T follicular helper cell (primary cell): ENCODE measurements at places on chromosomes 16 and 17.

DNA sequence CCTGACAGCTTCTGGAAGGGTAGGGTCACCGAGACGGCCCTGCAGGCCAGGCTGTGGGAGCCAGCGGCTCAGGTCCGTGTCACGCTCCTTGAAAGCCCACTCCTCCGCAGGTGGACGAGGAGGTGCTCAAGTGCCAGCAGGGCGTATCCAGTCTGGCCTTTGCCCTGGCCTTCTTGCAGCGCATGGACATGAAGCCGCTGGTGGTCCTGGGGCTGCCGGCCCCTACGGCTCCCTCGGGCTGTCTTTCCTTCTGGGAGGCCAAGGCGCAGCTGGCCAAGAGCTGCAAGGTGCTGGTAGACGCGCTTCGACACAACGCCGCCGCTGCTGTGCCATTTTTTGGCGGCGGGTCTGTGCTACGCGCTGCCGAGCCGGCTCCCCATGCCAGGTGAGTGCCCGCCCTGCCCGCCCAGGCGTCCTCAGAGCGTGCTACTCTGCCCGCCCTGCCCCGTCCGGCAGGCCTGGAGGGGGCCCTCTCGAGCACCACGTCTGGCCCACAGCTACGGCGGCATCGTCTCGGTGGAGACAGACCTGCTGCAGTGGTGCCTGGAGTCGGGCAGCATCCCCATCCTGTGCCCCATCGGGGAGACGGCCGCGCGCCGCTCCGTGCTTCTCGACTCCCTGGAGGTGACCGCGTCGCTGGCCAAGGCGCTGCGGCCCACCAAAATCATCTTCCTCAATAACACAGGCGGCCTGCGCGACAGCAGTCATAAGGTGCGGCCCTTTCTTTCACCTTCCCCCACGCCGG lies 1.3 kb downstream of the NAGS start:
- DNase-seq = no peak

DNA sequence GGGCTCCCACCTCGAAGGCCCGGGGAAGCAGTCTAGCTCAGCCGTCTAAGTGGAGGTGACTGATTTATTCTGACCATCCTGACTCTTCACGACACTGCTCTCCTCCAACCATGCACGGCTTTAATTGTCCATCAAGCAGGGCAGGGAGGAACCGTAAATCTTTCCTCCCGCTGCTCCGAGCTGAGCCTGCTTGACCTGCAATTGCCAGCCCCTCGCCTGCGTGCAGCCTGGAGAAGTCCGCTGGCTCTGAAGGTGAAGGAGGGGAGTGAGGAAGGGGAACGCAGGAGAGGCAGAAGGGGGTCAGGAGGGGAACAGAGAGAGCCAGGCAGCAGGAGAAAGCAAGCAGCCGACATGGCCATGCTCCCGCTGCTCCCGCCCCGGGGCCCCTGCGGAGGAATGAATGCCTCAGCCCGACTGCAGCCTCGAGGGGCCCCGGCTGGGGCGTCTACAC lies 10.1 kb downstream of the RBFOX3 start:
- DNase-seq = no peak

GRCh38 chr16:64196444-64196843 lies 925.4 kb downstream of the CDH11 start:
- no peak for DNase-seq

- no peak for DNase-seq
Measured at GRCh38 chr17:50855708-50856330, 10.3 kb downstream of the TOB1 start.

GRCh38 chr16:65668064-65668595 lies 546.3 kb upstream of the CDH11 start:
- DNase-seq = no peak

GRCh38 chr17:73250851-73251640 lies 10.6 kb downstream of the CPSF4L start:
- no peak for DNase-seq

DNA sequence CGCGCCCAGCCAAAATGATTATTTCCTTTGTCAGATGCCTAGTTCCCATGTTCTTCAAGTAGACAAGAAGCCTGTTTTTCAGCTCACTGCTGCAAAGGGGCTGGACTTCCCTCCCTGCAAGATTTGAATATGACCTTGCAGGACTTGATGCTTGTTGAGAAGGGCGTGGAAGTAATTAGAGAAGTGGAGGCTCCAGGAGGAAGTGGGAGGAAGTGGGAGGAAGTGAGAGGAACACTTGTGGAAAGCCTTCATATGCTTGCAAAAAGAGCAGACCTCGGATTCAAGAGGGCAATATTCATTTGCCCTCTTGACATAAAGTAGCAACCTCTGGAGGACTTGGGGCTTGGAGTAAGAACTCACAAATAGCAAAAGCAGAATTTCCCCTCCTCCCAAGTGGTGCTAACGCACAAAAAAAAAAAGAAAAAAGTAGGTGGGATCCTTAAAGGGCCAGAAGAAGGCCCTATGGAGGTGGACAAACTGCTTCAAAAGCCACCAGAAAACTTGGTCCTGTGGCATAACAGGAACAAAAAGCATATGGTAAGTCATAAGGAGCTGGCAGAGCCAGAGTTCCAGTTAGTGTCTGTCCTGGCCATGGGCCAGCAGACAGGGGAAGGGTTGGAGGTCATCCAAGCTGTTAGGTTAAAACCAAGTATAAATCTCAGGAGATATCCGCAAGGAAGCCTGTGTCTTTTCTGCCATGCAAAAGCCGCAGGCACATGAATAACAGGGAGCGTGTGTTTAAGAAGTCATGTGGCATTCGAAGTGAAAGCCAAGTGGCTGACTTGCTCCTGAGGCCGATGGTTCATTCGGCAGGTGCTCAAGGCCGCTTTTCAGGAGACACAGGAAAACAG lies 20.6 kb upstream of the PRKAR1A start:
- no peak for DNase-seq

DNA sequence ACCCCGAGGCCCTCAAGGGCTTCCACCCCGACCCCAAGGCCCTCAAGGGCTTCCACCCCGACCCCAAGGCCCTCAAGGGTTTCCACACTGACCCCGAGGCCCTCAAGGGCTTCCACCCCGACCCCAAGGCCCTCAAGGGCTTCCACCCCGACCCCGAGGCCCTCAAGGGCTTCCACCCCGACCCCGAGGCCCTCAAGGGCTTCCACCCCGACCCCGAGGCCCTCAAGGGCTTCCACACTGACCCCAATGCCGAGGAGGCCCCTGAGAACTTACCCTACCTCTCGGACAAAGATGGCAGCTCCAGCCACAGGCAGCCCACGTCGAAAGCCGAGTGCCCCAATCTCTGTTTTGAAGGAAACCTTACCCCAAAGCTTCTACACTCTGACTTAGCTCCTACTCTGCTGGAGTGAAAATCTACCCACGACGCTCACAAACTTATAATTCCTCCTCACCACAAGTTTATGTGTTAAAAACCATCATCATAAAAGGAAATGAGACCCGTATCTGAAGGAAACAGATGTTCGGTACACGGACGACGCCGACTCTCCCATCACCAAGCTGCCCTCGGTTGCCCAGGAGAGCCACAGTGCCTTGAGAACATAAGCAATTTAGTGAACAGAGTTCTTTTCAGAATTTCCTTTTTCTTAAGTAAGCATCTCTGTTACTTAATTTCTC lies 61.2 kb upstream of the RPH3AL start:
- no peak for DNase-seq

- no peak for DNase-seq
Measured at GRCh38 chr16:86631444-86631843, 53.1 kb downstream of the FOXL1 start.

- DNase-seq = no peak
Measured at GRCh38 chr17:52465407-52465806, 306.9 kb upstream of the CA10 start.

DNA sequence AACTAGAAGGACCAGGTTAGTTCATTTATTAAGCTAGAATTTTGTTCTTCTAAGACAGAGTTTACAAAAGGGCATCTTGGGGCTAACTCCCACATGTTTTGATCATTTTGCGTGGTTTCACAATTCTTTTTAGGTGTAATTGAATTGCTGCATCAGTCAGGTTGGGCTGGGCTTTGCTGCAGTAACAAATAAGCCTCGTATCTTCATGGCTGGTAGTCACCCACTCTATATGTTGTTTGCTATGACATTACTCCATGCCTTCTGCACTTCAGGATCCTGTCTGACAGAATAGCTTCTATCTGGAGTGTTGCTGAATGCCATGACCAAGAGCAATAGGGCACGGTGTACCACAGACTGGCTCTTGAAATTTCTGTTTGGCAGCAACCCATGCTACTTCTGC lies 10.6 kb upstream of the IRX3 start:
- DNase-seq = no peak

DNA sequence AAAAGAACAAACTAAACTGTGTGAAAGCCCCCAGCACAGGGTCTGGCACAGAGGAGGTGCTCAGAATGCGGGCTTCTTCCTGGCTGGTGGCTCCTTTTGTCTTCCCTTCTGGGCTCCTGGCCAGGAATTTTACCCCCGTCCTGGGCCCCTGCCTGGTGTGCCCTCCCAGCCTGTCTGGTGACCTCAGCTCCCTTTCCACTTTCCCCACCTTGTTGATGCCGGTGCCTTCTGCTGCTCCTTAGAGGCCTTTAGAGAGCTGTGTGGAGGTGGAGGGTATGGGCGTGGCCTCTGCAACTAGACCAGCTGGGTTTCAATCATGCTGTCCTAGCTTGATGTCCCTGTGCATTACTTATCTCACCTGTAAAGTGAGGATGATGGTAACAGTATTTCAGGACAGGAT lies 16.8 kb downstream of the PIRT start:
- no peak for DNase-seq

DNA sequence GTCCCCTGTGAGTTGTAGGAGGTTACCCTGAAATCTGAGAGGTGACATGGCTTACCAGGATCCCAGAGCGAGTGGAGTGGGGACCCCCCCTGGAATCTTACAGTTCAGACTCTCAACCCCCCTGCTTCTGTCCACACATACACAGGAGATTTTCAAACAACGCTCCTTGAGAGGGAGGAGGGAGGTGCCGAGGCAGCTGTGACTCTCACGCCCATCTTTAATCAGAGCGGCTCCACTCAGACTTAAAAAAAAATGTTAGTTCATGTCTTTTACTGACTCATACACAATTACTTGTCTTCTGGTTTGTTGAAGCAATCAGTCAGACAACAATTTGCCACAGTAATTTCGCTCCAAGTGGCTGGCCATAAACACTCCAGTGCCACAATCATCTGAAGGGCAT lies 15.4 kb upstream of the TMEM220 start:
- DNase-seq = no peak

DNA sequence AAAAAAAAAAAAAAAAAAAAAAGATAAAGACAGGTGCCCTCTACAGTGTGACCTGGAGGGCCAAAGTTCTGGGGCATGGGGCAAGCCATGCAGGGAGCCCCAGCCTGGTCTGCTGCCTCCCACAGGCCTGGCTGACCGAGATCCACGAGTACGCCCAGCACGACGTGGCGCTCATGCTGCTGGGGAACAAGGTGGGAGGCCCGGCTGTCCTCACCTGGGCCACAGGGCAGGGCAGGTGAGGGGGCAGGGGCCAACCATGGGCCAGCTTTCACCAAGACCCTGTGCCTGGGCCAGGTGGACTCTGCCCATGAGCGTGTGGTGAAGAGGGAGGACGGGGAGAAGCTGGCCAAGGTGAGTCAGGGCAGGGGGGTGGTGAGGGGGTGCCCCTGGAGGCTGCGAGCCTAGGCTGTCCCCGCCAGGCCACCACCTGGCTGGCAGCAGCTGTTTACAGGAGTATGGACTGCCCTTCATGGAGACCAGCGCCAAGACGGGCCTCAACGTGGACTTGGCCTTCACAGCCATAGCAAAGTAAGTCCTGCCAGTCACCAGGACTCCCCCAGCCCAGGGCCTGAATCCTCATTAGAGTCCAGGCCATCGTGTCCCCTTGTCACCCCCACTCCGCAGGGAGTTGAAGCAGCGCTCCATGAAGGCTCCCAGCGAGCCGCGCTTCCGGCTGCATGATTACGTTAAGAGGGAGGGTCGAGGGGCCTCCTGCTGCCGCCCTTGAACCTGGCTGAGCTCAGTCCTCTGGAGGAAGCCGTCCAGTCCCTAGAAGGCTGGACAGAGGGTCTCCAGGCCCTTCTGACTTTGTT lies 2.7 kb upstream of the TRAF7 start:
- no peak for DNase-seq

- DNase-seq = no peak
Measured at GRCh38 chr17:69696650-69697049, 282.2 kb downstream of the MAP2K6 start.

GRCh38 chr17:12648498-12648897 lies 17.2 kb upstream of the MYOCD start:
- DNase-seq = no peak

GRCh38 chr16:47779201-47780016 lies 318.3 kb downstream of the PHKB start:
- DNase-seq = no peak

DNA sequence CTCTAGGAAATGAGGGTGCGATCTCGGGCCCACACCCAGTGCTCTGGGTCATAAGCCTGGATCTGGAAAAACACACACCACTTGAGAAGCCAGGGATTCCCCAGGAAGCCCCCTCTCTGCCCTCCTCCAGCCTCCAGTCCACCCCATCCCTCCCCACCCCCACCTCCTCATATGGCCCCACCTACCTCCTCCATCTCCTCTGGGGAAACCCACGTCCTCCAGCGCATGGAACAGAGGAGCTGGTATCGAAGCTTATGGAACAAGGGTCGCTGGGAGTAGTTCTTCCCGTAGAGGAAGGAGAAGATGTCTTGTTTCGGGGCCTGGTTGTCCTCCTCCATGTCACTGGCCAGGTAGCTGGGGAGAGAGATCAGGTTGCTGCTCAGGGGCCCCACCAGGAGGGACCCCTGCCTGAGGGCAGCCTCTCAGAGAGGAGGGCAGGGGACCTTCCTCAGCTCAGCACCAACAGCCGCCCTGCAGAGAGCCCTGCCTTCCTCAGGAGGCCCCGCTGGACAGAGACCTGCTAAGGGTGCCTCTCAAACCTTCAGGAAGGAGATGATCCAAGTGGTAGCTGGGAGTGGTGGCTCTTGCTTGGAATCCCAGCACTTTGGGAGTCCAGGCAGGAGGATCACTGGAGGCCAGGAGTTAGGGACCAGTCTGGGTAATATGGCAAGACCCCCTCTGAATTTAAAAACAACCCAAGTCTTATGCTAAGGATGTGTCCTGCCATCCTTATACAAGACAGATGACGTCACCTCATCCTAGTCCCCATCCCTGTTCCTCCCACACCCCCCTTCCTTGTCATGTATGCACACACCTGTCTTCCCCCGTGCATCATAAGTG lies 5.0 kb downstream of the SPDYE4 start:
- no peak for DNase-seq

GRCh38 chr17:66417300-66417719 lies 114.9 kb downstream of the PRKCA start:
- no peak for DNase-seq

- DNase-seq = no peak
Measured at GRCh38 chr17:32259586-32259985, 6.0 kb upstream of the RHBDL3 start.
